GM23248 (cell line): ENCODE measurements at places on chromosomes 6 and 20. TPM values are rescaled to one million over a fixed set of nuclear protein-coding genes. Genes with fewer than 3 reads are reported as not detected.

The SDCBP2 gene
- 4.9 and 5.5 TPM in 2 replicates for total RNA-seq

The HTR1E gene
- total RNA-seq: not detected in 2 replicates

- H3K27ac ChIP-seq: no peak overlapping the region
- H3K4me1 ChIP-seq: no peaks in the 10 kb centered on the region
- H3K36me3 ChIP-seq: no peaks in the 10 kb centered on the region
- H3K27me3 ChIP-seq: no peaks in the 10 kb centered on the region
- DNase-seq: peak; percentile 54
Measured at GRCh38 chr20:36214684-36215256, 21.5 kb upstream of the AAR2 start.

The DDRGK1 gene
- 50.8 and 63.0 TPM in 2 replicates for total RNA-seq

- H3K4me3 ChIP-seq: no peak overlapping the region
- peaks cover 18% of the 10 kb centered on the region; the same call in 1 of the 2 replicates for H3K4me1 ChIP-seq
- no peak for DNase-seq
- no peaks in the 10 kb centered on the region for H3K36me3 ChIP-seq
- no peak overlapping the region for H3K27ac ChIP-seq
- no peaks in the 10 kb centered on the region for H3K27me3 ChIP-seq
Measured at GRCh38 chr6:133740816-133741215, 148.1 kb upstream of the TCF21 start.

GRCh38 chr6:71088166-71088565 is 131.3 kb upstream of the B3GAT2 start:
- H3K4me3 ChIP-seq: no peak overlapping the region
- H3K36me3 ChIP-seq: no peaks in the 10 kb centered on the region
- peaks cover 14% of the 10 kb centered on the region; the same call in 1 of the 2 replicates for H3K27me3 ChIP-seq
- H3K4me1 ChIP-seq: no peaks in the 10 kb centered on the region

- H3K27me3 ChIP-seq: no peaks in the 10 kb centered on the region
- H3K27ac ChIP-seq: no peak overlapping the region
- no peak for DNase-seq
- H3K4me3 ChIP-seq: no peak overlapping the region
- H3K36me3 ChIP-seq: no peaks in the 10 kb centered on the region
- H3K4me1 ChIP-seq: no peaks in the 10 kb centered on the region
Measured at GRCh38 chr6:31920811-31921210, 6.7 kb upstream of the C2 start.

DNA sequence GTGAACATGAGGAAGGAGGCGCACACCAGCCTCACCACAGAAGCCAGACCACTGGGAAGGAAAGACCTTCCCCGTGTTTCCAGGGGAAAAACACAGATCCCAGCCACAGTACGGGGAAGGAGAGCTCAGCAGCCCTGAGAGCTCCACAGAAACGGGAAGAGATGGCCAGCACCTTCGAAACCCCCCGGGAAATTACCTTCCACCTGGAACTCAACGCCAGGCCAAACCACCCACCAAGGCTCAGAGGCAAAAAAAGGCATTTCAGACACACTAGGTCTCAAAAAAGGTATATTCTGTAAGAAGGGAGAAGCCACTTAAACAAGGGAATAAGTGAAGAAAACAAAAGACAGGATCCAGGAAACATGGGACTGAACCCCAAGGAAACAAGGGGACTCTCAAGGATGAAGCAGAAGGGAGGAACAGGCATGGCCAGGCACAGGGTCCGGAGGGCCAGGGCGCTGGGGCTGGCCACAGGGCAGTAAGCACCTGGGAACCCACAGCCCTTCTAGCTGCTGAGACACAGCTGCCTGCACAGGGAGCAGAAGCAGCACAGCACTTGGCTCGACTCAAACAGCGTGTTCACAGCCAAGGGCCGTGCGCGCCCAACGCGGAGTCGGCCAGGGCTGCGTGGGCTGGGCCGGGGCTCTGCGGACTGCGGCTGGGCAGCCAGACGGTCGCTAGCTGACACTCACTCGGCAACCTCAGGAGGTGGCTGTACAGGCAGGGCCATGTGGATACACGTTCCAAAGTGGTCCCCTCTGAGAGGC is 44.6 kb downstream of the TAF4 start:
- H3K4me3 ChIP-seq: no peak overlapping the region
- peaks cover 9% of the 10 kb centered on the region for H3K4me1 ChIP-seq
- no peaks in the 10 kb centered on the region for H3K27me3 ChIP-seq
- no peak overlapping the region for H3K27ac ChIP-seq
- peak; percentile 72 for DNase-seq

The HLA-DRB5 gene
- total RNA-seq: not detected in 2 replicates

GRCh38 chr6:160110586-160111123 is 11.0 kb upstream of the SLC22A1 start:
- H3K4me3 ChIP-seq: no peak overlapping the region
- H3K27me3 ChIP-seq: no peaks in the 10 kb centered on the region
- no peaks in the 10 kb centered on the region for H3K36me3 ChIP-seq
- DNase-seq: no peak
- no peak overlapping the region for H3K27ac ChIP-seq
- H3K4me1 ChIP-seq: no peaks in the 10 kb centered on the region

- DNase-seq: no peak
- H3K27ac ChIP-seq: no peak overlapping the region
- no peaks in the 10 kb centered on the region for H3K27me3 ChIP-seq
- no peak overlapping the region for H3K4me3 ChIP-seq
Measured at GRCh38 chr6:6434151-6434550, 113.7 kb upstream of the F13A1 start.

- no peak for DNase-seq
- H3K27me3 ChIP-seq: no peaks in the 10 kb centered on the region
- no peaks in the 10 kb centered on the region for H3K36me3 ChIP-seq
- no peak overlapping the region for H3K27ac ChIP-seq
- no peak overlapping the region for H3K4me3 ChIP-seq
- H3K4me1 ChIP-seq: peaks cover 19% of the 10 kb centered on the region
Measured at GRCh38 chr6:130593200-130593599, 227.4 kb downstream of the TMEM200A start.

GRCh38 chr6:15484140-15484539 is 178.7 kb downstream of the DTNBP1 start:
- no peak for DNase-seq
- no peak overlapping the region for H3K4me3 ChIP-seq
- 0 out of 2 replicates have a peak, but pooled peaks cover 4% of the 10 kb centered on the region for H3K36me3 ChIP-seq
- H3K4me1 ChIP-seq: peaks cover 22% of the 10 kb centered on the region
- no peak overlapping the region for H3K27ac ChIP-seq
- no peaks in the 10 kb centered on the region for H3K27me3 ChIP-seq

The VSX1 gene
- total RNA-seq: not detected in 2 replicates

DNA sequence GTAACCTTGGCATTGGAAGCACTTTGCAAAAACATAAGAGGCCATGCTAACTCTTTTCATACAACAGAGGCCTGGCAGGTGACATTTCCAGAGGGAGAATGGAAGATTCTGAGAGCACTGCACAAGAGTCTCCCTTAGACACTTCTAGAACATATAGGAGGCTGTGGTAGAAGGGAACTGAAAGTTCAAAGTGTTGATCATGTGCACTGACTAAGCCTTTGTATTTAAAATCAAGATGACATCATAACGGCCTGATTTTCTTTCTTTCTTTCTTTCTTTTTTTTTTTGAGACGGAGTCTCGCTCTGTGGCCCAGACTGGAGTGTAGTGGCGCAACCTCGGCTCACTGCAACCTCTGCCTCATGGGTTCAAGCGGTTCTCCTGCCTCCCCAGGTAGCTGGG is 26.8 kb upstream of the DNAAF9 start:
- no peak overlapping the region for H3K27ac ChIP-seq
- no peak overlapping the region for H3K4me3 ChIP-seq
- no peak for DNase-seq
- H3K27me3 ChIP-seq: no peaks in the 10 kb centered on the region; the same call in 1 of the 2 replicates
- H3K4me1 ChIP-seq: no peaks in the 10 kb centered on the region

The OPN5 gene
- not detected in 2 replicates for total RNA-seq

DNA sequence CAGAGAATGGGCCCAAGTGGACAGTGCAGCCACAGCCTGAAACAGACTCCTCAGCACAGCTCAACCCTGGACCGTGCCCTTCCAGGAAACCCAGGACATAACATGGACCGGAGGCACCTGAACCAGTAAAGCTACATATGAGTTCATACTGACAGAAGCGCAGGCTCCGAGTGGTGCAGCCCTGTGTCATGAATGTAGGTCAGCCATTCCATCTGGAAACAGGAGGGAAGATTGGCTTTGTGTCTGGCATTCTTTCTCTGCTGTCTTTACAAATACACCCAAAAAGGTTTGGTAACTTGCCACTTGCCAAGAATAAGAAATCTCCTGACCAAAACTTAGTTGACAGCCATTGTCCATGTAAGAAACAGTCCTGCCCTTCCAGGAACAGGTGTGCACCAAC is 366.6 kb downstream of the RNGTT start:
- no peak overlapping the region for H3K27ac ChIP-seq
- DNase-seq: no peak
- H3K27me3 ChIP-seq: no peaks in the 10 kb centered on the region; the same call in 1 of the 2 replicates
- H3K36me3 ChIP-seq: no peaks in the 10 kb centered on the region
- H3K4me1 ChIP-seq: no peaks in the 10 kb centered on the region

DNA sequence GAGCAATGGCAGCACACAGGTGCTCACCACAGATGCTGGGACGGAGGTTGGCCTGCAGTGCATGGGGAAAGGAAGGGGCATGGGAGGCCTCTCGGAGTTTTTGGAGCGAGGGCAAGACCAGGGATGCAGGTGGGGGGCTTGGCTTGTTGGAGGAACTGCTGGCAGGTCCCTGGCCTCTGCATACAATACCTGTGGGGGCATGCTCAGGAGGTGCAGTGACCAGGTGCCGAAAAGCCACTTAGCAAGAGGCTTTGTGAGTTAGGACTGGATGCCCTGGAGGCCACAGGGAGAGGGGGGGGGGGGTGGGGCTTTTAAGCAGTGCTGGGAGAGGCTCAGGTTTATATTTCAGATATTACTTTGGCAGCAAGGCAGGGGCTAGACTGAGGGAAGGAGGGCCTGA is 142.7 kb downstream of the F13A1 start:
- no peak overlapping the region for H3K4me3 ChIP-seq
- H3K27me3 ChIP-seq: no peaks in the 10 kb centered on the region
- no peak overlapping the region for H3K27ac ChIP-seq
- H3K4me1 ChIP-seq: no peaks in the 10 kb centered on the region
- H3K36me3 ChIP-seq: no peaks in the 10 kb centered on the region
- no peak for DNase-seq

- no peak overlapping the region for H3K4me3 ChIP-seq
- peaks cover 22% of the 10 kb centered on the region for H3K4me1 ChIP-seq
- H3K27me3 ChIP-seq: no peaks in the 10 kb centered on the region
- no peak overlapping the region for H3K27ac ChIP-seq
- DNase-seq: peak; percentile 59
Measured at GRCh38 chr6:154458565-154459470, 51.7 kb downstream of the CNKSR3 start.

DNA sequence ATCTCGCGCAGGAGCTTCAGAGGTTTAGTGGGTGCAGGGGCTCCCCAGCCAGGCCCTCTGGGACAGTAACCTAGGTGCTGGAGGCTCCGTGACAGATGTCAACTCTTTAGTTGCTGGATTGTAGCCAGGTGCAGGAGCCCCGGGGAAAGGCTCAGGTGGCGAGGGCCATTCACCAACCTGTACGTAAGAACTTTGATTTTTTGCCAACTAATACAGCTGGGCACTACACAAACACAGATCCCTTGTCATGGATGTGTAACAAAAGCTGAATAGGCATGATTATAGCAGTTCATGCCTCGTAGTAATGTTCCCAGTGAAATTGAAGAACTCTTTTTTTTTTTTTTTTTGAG is 82.6 kb downstream of the CDC5L start:
- no peak overlapping the region for H3K4me3 ChIP-seq
- DNase-seq: no peak
- no peak overlapping the region for H3K27ac ChIP-seq
- H3K27me3 ChIP-seq: no peaks in the 10 kb centered on the region

DNA sequence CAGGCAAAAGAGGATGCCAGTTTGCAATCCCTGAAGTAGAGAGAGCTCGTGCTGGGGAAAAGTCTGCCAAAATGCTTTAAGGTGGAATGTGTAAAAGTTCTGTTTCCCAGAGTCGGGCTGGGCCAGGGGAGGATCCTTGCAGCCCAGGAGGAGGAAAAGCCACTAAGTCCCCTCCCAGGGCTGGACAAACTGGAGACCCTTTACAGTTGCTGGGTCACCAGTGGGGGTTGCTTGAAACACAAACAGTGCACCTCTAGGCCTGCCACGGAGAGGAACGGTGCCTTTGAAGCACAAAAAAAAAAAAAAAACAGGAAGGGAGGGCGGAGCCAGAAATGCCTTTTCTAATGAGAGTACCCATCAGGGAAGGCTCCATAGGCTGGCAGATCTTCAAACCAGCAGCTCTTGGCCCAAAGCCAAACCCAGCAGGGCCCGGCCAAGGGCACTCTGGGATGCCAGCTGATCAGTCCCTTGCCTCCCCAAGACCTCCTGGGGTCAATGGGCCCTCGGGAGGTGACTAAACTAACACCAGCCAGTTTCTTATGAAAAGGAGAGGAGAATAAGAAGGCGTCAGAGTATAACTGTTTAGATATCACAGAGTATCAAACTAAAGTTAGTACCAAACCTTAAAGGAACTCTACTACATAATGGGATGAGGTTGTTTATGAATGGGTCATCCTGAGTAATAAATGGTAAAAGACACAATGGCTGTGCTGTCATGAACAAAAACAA is 23.7 kb downstream of the HLA-A start:
- H3K4me1 ChIP-seq: peaks cover 33% of the 10 kb centered on the region
- no peaks in the 10 kb centered on the region for H3K36me3 ChIP-seq
- H3K27me3 ChIP-seq: no peaks in the 10 kb centered on the region
- DNase-seq: peak; percentile 58
- H3K4me3 ChIP-seq: peak overlapping the region; percentile 69

The CRIP3 gene
- not detected in 2 replicates for total RNA-seq
